Right ventricle myocardium superior (tissue), 1 donor: ENCODE measurements at places on chromosomes 6 and 20. TPM values are rescaled to one million over a fixed set of nuclear protein-coding genes. Genes with fewer than 3 reads are reported as not detected.

The MAFB gene
- total RNA-seq: 14.7 TPM

The UST gene
- 3.9 TPM for total RNA-seq

DNA sequence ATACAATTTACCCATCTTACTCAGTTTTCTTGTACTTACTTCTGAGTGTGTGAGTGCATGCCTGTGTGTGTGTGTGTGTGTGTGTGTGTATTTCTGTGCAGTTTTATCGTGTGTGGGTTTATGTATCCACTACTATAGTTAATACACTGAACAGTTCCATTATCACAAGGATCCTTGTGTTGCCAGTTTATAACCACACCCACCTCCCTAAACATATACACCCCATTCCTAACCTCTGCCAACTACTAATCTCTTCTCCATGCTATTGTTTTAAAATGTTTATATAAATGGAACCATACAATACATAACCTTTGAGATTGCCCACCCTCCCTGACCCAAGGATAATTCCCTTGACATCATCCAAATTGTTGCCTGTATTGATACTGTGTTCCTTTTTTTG, 18.7 kb downstream of the POFUT1 start:
- no peak for DNase-seq

- DNase-seq: peak; percentile 89
These were observed at the start of gene DDO for GRCh38 chr6:110415086-110415916. Gene DDO (minus strand): TSS chr6:110415575. CDS start chr6:110413462, 2,113 bp downstream.

- DNase-seq: no peak
These were observed 55.1 kb upstream of the NFATC2 start for GRCh38 chr20:51597389-51598231.

- DNase-seq: no peak
These were observed 23.5 kb downstream of the METTL24 start for GRCh38 chr6:110334423-110335180.

The PPIL6 gene
- 5.5 TPM for total RNA-seq

DNA sequence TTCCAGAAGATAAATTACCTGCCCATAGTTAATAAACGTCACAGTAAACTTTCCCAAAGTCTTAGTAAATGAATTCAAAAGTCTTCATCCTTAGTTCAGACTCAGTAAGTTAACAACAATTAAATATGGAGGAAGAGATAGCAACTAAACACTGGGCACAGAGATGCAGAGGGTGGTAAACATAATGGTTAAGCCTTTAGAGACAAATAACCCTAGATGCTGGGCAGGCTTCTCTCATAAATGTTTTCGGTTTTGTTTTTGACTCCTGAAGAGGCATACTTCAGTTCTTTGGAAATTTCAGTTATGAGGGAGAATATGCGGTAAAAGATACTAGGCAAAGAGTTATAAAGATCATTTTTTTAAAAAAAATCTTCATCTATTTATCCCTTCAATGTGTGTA, 369.8 kb downstream of the FRK start:
- no peak for DNase-seq

DNA sequence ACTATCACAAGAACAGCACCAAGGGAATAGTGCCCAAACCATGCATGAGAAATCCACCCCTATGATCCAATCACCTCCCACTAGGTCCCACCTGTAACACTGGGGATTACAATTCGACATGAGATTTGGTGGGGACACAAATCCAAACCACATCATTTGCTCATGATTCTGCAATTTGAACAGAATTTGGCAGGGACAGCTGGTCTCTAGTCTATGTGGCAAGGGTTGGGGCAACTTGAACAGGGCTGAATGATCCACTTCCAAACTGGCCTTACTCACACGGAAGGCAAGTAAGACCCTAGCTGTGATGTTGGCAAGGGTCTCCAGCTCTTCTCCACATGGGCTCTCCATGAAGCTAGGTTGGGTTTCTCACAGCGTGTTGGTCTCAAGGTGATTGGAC, 10.1 kb upstream of the FKBP5 start:
- DNase-seq: no peak

GRCh38 chr6:111522393-111523020, 39.5 kb upstream of the REV3L start:
- DNase-seq: no peak

DNA sequence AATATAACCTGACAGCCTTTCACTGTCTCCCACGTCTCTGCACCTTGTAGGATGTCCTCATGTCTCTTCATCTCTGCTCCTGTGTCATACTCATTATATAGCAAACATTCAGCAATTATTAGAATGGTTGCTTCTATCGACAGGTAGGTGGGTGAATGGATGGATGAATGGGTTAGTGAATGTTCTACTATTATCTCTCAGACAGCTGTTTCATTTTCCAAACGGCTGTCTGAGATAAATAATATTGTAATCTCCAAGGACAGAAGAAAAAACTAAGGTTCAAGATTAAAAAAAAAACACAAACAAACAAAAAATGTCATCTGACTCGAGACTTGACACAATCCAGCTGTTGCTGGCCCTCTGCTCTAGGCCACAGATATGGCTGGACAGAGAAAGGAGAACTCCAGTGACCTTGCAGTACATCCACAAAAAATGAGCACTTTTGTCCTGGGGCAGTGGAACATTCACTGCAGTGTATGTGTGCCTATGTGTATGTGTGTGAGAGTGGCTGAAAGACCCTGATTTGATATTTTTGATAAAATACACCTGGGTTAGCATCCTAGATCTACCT, 2.1 kb downstream of the HNF4A start:
- DNase-seq: peak; percentile 56

GRCh38 chr6:1552296-1552761, 57.4 kb upstream of the FOXC1 start:
- no peak for DNase-seq

The HLA-DQB1 gene
- 2.9 TPM for total RNA-seq

The RBPJL gene
- not detected for total RNA-seq

The CUTA gene
- 102 TPM for total RNA-seq

The PROKR2 gene
- not detected for total RNA-seq

GRCh38 chr6:138647006-138647405, 126.6 kb upstream of the CCDC28A start:
- DNase-seq: no peak

The BTN1A1 gene
- total RNA-seq: not detected

DNA sequence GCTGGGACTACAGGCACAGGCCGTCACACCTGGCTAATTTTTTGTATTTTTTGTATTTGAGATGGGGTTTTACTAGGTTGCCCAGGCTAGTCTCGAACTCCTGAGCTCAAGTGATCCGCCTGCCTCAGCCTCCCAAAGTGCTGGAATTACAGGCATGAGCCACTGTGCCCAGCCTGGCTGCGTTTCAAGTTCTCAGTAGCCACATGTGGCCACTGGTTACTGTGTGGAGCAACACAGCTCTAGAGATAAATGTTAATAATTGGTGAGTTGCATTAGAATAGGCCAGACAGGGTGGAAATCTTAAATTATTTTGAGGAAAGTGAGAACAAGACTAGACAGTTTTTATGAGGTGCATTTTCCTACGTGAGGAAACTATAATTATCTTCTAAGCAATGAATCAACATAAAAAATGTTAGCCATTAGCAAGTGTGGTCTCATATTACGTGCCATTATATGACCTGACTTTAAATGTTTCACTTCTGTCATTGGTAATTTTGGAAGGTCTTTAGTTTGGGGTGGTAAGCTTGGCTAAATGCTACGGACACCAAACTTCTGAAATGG, 129.6 kb downstream of the PLEKHG1 start:
- DNase-seq: no peak

GRCh38 chr6:11423072-11423471, 114.5 kb upstream of the TMEM170B start:
- DNase-seq: no peak

GRCh38 chr6:165571068-165571682, 91.9 kb downstream of the PDE10A start:
- DNase-seq: no peak

DNA sequence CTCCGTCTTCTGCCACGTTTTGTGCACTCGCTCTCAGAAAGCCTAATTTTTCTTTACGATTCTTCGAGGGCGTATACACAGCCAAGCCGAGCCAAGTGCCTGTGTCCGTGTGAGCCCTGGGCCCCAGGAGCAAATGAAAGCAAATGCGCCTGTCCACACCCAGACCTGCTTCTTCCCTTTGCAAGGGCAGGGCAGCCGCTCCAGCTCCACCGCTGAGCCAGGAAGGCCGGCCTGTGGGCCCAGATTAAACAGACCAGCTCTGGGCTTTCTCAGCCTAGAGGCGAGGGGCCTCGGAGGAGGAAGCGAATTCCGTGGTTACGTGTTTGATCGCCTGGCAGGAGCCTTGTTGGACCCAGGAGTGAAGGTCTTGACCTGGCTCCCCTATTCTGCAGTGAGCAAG, 184.6 kb downstream of the SMOC2 start:
- no peak for DNase-seq

DNA sequence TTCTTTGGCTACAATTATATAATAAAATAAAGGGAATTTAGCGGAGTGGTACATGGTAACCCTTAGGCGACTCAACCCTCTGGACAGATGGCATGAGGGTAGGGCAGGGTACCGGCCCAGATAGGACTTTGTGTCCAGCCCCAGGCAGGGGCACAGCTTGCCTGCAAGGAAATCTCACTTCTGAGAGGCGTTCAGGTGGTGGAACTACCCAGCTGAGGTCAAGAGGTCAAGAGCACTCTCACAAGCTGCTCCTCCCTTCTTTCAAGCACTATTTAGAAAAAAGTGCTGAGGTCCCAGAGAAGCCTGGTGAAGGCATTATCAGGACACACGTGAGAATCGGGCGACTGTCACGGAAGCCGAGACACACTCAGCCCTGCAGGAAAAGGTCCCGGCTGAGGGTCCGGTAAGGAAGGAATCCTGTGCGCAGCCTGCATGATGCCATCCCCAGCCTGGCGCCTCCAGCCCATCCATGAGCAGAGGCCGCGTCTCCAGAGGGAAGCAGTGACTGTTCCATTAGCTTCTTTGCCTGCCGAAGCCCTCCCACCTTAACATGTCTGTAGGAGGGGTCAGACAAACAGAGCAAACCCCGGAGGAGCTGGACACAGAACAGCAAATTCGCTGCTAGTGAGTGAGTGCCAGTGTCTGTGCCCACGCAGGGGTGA, 54.8 kb downstream of the WDR27 start:
- DNase-seq: no peak

The RAB44 gene
- total RNA-seq: not detected

DNA sequence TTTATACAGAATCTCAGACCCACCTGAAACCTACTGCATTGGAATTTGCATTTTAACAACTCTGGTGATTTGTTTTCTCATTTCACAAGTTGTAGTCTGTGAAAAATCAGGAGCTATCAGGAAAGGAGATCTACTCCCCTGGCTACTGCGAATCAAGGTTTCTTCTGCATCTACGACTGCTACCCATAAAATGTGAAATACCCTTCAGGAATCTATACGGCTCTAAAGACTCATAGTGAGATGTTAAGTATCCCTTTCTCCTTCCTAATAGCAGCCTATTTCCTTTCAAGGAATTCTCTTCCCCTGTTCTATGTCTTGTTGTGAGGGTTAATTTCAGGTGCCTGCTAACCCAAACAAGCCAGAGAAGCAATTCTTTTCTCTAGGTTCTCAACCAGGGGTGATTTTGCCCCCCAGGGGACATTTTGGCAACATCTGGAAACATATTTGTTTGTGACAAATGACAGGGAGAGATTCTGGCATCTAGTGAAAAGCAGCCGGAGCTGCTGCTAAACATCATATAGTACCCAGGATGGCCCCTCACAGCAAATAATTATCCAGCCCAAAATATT, 26.3 kb downstream of the WFDC3 start:
- DNase-seq: no peak

GRCh38 chr6:161971043-161971442, 697.2 kb upstream of the AGPAT4 start:
- no peak for DNase-seq

The JPH2 gene
- total RNA-seq: 181 TPM

The POPDC3 gene
- total RNA-seq: 50.1 TPM

DNA sequence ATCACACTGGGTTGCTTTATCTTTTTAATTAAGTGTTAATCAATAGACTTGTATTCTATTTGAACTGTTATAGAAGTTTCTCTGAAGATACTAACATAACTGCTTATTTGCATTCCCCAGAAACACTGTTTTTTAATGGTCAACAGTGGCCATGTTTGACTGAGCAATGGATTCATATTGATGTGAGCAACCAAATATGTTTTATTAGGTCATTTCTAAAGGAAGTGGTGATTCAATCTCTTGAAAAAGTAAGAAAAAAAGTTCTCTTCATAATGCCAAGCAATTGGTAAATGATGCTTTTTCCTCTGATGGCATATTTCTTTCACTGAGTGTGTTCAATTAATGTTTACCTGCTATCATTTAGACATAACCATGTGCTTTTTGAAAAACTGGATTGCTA, 593.0 kb upstream of the CITED2 start:
- no peak for DNase-seq

The LY6G6C gene
- not detected for total RNA-seq

DNA sequence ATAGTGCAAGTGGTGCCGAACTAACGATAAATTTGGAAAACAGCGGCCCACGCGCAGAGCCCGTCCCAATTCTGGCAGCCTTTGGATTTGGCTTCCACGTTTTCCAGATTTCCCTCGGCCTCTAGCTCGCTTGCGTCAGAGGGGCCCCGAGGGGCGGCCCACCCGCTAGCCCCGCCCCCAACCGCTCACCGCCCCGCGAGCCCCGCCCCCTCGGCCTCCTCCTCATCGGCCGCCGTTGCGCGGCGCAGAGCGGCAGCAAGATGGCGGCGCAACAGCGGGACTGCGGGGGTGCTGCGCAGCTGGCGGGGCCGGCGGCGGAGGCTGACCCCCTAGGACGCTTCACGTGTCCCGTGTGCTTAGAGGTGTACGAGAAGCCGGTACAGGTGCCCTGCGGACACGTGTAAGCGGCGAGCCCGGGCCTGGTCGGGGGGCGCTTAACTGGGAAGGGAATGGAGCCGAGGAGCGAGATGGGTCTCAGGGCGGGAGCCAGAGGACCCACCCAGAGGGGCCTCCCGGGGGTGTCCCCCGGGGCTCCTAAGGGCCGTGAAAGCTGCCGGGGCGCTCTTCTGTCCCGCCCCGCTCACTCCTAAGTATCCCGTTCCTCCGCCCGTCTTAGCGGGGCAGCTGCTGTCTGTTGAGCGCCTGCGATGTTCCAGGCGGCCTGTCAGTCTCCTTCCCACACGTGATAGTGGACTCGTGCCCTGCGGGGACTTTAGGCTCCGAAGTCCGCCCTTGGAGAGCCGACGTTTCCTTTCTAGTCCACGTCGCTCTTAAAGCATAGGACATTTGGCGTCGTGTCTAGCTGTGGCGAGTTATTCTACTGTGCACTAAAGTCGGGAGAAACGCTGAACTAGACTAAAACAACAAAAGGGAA, at the start of gene RNF114:
Gene RNF114, plus strand, starts transcription at position 245 of the 874 bp plus-strand sequence. Its CDS starts 16 bp downstream, at position 261.
- peak; percentile 95 for DNase-seq

DNA sequence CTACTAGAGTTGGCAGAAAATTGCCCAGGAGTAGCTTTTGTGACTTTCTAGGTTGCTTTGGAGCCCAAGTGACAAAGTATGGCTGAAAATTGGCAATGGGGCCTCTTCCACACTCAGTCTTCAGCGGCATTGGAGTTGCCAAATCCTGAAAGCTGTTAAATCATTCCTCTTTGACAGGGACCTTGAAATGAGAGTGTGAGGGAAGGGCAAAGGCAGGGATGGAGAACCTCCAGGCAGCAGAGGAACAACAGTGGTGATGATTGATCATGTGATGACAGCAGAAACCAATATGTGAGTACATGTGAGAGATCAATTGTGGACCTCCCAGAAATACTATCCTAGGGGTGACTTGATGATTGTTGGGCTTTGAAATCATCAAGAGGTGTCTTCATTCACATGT, 393.9 kb downstream of the KIF16B start:
- DNase-seq: no peak
